Transverse colon (tissue), 4 donors: ENCODE measurements at places on chromosomes 1 and 21.

DNA sequence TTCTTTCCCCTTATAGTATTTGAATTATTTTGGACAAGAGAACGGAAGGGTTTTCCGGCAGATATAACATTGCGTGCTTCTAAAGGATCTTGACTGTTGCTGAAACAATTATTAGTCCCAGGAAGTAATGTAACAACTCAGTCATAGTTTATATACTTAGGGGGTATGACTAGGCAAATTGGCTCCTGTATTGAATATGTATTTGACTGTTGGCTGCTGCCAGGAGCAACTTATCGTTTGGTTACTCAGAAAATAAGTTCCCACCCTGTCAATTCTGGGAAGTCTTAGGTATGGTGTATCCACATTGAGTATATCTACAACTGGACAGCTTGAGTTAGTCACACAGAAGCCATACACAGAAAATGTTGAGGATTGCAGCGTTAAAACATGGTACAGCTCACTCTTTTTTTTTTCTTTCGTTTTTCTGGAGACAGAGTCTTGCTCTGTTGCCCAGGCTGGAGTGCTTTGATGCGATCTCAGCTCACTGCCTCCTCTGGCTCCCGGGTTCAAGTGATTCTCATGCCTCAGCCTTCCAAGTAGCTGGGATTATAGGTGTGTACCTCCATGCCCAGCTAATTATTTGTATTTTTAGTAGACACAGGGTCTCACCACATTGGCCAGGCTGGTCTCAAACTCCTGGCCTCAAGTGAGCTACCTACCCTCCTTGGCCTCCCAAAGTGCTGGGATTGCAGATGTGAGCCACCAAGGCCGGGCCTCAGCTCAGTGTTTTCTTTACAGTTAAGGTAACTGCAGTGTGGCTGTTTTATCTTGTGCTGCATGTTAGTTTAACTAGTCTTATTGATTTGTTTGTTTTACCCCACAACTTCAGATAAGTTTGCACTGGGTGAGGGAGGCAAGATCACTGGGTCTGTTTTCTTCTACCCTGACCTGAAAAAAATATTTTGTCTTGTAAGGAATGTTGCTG, 10.2 kb downstream of the SMAP2 start:
- DNase-seq, result no peak

DNA sequence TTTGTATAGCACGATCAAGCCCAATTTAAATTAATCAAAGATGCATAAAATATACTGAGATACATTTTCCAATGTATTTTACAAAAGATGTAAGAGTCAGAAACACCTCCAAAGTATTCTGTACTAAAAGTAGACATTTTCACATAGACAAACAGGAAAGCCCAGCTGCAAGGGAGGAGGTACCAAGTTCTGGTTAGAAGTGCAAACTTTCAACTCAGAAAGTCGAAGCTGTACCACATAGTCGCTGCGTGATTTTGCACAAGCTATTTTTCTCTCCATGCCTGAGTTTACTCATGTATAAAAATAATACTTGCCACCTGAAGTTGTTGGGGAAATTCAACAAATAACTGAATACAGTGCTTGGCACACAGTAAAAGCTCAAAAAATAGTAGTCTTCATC, 5.6 kb upstream of the HNRNPU start:
- DNase-seq, result no peak

DNA sequence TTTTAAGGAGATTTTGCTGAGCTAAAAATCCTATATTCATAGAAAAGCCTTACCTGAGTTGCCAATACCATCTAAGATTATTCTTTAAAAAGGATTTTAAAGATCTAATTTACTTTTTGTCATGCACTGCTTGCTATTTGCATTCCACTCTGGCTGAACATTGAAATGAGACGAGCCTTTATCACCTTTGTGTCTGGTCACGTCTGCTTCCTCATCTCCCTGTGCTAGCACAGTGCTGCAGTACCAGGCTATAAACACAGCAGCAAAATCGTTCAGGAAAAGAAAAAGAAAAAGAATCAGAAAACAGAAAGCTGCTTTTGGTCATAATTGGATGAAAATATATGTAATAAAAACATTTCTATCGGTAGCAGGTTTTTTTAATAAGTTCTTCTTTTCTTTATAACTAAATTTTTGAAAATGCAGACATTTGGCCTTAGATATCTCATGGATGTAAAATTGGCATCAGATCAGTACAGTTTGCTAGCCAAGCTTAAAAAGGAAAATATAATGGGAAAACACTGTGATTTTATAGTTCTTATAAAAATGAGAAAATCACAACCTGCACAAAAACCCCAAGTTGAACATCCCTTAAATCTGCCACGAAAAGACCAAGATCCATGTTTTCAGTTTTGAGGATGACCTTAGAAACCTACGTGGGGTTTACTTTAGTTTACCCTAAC, 735.7 kb upstream of the CXADR start:
- DNase-seq, result no peak

DNA sequence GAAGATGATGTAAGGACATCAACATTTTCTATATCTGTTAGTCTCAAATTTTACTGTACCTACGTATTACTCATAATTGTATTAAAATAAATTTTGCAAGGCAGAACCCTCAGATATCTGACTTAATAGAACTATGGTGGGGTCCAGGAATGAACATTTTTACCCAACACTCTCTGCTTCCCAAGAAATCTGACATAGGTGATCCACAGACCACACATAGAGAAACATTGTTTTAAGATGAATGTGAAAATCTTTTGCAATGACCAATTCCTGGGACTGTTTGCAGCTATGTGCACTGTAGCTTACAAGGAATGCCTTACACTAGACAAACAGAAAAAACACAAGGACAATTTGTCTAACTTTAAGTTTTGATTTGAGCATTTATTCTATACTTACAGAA, 645.6 kb upstream of the ADGRL2 start:
- DNase-seq, result no peak

- DNase-seq, result no peak
These were observed 205.4 kb upstream of the NFIA start for GRCh38 chr1:60876952-60877351.

- no peak for DNase-seq
These were observed 71.7 kb downstream of the SETD4 start for GRCh38 chr21:35988416-35989137.

GRCh38 chr1:205662135-205662738, 18.1 kb downstream of the SLC45A3 start:
- DNase-seq, result no peak

- peak; percentile 72 for DNase-seq
These were observed 13.4 kb upstream of the NOS1AP start for GRCh38 chr1:162056043-162056442.

GRCh38 chr1:76857973-76858372, 9.3 kb upstream of the ST6GALNAC5 start:
- no peak for DNase-seq

DNA sequence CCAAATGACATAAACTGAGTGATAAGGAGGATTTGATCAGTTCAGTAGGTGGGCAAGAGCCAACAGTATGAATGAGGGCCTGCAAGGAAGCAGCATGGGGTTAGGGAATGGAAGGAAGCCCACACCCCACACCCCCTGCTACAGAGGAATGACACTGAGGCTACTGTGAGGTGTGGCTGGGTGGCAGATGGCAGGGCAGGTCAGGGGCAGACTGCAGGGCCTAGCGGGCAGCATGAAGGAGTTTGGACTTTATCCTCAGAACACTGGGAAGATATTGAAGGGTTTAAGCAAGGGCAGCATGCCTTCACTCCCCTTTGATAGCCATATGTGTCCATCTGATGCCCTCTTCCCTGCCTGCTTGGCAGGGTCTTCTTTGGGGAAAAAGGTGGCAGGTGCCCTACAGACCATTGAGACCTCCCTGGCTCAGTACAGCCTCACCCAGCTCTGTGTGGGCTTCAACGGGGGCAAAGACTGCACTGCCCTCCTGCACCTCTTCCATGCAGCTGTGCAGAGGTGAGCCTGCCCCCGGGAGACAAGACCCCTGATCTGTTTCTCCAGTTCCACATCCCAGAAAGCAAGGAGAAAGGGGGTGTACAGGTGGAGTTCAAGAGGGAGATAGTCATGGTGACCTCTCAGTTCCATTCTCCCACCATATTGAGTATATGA, 4.1 kb upstream of the LENEP start:
- DNase-seq, result no peak

GRCh38 chr21:34812504-34813265, 143.9 kb downstream of the CLIC6 start:
- DNase-seq, result no peak

DNA sequence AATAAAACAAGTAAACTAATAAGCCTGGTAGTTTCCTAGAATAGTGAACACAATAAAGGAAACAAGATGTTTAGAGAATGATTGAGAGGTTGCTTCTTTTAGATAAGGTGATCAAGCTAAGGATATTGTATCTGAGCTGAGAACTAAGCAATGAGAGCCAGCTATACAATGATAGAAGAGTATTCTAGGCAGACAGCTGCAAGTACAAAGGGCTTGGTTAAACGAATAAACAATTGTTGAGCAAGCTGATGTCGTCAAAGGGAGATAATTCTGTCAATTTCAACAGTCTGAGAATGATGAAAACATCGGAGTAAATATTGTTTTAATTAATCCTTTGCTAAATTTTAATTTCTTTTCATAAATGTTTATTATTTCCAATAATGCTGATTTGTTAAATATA, 5.5 kb upstream of the FH start:
- DNase-seq, result no peak

- peak; percentile 50 for DNase-seq
These were observed 604.6 kb downstream of the LRRIQ3 start for GRCh38 chr1:73593364-73593763.

DNA sequence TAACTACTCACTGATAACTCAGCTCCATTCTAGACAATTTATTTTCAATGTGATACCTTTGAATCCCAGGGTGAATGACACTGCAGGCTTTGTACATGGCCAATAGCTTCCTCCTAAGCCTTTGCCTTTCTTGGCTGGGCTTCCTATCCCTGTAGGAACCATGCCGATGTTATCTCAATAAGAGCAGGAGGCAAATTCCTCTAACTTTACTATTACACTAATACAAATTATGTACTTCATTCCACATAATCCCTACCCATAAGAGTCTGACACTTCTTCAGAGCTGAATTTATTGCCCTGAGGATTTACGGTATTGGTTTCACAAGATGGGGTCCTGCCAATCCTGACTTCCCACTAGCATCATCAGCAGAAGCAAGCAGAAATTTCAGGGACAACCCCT, 14.0 kb downstream of the TGFBR3 start:
- no peak for DNase-seq

DNA sequence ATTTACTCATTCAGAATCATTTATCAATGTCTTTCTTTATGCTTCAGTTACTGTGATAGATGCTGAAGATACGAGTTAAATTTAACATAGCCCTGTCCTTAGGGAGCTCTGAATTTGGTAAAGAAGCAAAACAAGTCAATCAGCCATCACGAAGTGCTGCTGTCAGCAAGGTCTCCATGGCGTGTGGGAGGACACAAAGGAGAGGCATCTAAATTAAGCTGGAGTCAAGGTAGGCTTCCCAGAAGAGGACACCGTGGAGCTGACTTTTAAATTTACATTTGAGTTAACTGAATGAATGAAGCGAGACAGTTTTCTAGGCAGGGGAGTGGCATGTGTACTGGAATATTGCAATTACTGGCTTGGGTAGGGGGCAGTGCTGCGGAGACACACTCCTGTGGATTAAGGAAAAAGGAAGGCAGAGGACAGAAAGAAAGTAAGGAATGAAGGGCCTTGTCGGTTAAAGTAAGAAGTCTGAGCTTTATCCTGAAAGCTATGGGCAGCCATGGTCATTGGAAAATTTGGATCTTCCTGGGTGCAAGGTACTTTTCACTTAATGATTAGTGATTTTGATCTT, 41.3 kb upstream of the C1orf87 start:
- no peak for DNase-seq

DNA sequence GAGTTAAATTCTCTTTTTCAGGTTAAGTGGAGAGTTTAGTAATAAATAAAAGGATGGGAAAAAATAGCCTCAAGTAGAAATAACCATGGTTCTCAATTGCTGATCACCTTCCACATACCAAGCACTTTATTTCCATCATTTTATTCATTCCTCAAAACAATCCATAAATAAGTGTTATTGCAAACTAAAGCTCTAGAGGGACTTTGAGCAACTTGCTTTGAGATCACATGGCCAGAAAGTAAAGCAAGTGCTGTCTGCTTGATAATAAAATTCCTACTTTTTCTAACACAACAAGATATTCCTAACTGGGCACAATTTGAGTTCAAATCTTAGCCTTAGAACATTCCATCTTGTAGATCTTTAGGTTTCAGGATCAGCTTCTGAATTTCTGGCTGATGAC, 97.1 kb upstream of the C1orf87 start:
- no peak for DNase-seq

DNA sequence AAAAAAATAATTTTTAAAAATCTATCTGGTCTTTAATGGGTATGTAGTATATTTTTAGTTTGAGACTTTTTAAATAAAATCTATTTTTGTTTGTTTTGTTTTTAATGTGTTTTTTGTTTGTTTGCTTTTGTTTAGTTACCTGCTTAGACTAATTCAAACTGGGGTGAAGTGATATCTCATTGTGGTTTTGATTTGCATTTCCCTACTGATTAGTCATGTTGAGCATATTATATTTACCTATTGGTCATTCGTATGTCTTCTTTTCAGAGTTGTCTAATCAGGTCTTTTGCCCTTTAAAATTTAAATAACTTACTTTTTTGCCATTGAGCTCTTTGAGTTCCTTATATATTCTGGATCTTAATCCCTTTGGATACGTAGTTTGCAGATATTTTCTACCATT, 20.3 kb downstream of the CD1B start:
- no peak for DNase-seq

DNA sequence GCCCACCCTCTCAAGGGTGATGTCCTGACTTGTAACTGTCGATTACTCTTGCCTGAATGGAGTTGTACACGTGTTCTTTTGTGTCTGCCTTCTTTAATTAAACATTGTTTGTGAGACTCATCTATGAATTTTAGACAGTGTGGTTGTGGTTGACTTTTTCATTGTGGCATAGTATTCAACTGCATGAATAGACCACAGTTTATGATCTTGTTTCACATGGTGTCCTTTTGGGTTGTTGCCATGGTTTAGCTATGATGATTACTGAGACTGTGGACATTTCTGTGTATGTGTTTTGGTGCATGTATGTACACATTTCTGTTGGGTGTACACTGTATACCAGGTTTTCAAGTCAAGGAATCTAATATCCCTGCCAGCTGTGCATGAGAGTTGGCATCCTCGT, 30.1 kb downstream of the PRMT2 start:
- no peak for DNase-seq

DNA sequence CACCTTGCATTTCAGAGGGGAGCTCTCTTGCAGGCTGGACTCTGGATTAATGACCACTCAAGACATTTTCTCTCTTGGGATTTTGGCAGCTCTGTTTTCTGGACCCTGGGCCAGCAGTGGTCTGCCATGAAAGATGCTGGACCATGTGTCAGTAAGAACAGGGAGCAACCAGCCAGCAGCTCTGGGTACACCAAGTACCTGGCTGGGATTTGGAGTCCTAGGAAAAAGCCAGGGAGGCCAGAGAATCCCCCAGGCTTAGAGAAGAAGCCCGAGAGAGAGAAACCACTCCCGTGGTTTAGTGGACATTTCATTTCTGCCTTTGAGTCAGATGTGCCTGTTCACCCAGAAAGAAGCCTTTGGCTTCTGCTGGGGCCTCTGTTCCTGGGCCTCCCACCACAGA, 2.5 kb downstream of the NFASC start:
- no peak for DNase-seq
